Eye (tissue), 1 donor: ENCODE measurements at places on chromosomes 13 and 19.

DNA sequence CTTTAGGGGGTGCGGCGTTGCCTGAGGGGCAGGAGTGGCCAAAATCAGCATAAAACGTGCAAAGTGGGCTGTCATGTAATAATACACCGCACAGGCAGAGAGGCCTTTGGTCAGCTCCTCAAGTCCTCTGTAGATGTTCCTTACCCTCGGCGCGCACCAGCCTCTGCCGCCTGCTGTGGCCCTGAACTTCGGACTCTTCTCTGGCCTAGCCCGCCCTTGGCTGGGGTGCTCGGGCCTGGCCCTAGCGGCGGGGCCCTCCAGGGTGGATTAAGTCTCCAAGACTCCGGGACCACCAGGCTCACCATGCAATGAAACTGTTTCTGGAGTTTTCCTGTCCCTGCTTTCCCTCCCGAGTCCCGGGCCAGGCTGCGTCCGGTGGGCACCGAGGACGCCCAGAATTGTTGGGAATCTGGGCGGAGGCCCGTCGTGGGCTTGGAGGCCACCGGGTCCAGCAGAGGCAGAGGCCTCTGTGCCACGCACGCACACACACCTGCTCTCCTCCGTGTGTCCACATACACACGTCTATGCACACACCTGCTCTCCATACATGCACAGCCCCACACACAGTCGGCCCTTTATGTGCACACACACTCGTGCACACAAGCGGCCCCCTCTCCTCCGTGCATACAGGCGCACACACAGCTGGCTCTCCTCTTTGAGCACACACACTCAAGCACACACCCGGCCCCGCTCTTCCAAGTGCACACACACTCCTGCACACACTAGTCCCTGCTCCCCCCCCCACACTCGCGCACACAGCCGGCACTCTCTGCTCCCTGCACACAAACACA is 1.5 kb upstream of the TFDP1 start:
- no peak for DNase-seq

- DNase-seq: no peak
Measured at GRCh38 chr13:21673539-21673788, 2.6 kb downstream of the FGF9 start.

DNA sequence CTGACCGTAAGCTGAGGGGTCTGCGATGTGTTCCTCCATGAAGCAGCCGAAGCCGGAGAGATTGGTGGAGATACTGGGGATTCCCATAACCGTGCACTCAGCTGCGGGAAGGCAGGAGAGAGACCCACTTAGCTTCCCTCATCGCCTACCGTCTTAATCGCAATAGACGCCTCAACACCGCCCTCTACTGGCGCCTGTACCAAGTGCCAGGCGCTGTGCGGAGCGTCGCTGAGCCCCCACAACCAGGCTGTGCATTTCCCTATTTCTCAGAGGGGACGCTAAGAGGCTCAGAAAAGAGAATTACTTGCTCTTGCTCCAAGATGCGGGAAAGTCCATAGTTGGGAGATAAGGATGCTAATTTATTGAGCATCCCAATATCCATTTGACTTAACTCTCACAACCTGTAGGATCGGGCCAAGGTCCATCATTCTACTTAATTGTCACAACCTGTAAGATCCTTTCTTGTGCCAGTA is 5.8 kb downstream of the FTL start:
- peak; percentile 96 for DNase-seq

DNA sequence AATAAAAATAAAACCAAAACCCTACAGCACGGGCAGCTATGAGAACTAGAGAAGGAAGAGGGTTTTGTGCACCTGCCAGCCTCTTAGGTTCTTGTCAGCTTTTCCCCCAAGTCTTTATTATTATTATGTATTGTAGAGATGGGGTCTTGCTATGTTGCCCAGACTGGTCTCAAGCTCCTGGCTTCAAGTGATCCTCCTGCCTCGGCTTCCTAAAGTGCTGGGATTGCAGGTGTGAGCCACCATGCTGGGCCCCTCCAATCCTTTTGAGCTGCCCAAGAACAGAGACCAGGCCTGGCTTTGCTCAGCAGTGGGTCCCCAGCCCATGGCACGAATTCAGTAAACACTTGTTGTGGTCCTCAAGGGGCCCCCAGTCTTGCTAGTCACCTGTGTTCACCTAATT is 1.5 kb upstream of the NDUFS7 start:
- DNase-seq: no peak

- peak; percentile 1 for DNase-seq
Measured at GRCh38 chr13:91046715-91047327, 300.7 kb upstream of the MIR17HG start.

DNA sequence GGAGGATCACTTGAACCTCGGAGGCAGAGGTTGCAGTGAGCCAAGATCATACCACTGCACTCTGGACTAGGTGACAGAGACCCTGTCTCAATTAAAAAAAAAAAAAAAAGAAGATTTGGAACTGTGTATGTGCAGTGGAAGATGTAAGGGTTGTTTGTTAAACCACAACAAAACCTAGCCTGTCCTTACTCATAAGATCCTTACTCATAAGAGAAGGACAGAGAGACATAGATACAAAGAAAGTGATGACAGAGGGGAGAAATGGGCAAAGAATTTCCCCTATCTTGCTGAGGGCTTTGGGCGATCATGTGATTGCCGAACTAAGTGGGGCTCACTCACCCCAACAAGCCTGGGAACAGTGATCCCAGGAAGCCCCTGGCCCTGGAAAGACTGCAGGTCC is 7.9 kb downstream of the ITPKC start:
- DNase-seq: no peak

DNA sequence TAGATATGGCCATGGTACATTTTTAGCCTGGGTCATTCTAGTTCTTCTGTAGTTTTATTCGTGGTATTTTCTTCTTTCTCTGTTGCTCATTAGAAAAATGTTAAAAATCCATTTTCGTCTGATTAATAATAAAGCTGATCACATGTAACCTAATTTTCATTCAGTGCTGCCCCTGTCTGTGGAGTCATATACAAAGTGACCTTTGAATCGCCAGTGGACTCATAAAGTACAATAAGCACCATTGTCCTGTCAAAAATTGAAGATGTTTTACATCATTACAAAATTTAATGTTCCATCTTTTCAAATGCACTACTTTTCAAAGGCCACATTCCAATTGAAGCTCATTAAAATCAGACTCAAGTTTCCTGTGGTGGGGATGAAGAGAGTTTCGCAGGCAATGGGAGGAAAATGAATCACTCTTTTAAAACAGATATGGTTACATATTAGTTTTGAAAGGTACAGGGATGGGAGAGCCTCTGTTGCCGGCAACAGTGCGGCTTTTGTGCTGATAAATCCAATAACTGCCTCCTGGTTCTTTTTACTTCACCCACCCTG is 205.4 kb downstream of the ZNF536 start:
- DNase-seq: no peak

DNA sequence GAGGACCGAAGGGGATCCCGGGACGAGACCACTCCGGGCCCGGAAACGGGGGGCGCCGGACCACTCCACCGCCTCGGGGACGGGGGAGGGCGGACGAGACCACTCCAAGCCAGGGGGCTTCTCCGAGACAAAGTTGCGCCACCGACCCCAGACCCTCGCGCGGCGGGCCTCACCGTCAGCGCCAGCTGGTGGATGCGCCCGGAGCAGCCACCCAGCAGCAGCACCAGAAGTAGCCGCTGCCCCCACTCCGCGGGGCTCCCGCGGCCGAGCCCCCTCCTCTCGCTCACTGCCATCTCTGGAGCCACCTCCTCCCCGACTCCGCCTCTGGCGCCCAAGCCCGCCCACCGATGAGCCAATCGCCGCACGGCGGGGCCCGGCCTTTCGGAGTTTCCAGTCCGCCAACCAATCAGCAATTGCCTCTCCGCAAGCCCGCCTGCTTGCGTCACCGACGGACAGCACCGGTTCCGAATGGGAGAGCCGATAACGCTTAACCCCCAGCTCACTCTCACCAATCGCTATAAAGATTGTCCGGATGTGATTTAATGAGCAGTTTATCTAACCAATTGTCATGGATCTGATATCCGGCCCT is at the start of gene GPR108:
Gene GPR108 (minus strand): TSS at position 297 of the 589 bp plus-strand sequence. CDS start 4 bp downstream, at position 293.
- DNase-seq: peak; percentile 100

- DNase-seq: no peak
Measured at GRCh38 chr13:30845297-30846214, 60.5 kb upstream of the MEDAG start.

GRCh38 chr13:27425918-27426630 is 1.7 kb downstream of the GTF3A start:
- DNase-seq: peak; percentile 43

- DNase-seq: peak; percentile 63
Measured at GRCh38 chr13:86870444-86870843, 800.7 kb upstream of the SLITRK5 start.

DNA sequence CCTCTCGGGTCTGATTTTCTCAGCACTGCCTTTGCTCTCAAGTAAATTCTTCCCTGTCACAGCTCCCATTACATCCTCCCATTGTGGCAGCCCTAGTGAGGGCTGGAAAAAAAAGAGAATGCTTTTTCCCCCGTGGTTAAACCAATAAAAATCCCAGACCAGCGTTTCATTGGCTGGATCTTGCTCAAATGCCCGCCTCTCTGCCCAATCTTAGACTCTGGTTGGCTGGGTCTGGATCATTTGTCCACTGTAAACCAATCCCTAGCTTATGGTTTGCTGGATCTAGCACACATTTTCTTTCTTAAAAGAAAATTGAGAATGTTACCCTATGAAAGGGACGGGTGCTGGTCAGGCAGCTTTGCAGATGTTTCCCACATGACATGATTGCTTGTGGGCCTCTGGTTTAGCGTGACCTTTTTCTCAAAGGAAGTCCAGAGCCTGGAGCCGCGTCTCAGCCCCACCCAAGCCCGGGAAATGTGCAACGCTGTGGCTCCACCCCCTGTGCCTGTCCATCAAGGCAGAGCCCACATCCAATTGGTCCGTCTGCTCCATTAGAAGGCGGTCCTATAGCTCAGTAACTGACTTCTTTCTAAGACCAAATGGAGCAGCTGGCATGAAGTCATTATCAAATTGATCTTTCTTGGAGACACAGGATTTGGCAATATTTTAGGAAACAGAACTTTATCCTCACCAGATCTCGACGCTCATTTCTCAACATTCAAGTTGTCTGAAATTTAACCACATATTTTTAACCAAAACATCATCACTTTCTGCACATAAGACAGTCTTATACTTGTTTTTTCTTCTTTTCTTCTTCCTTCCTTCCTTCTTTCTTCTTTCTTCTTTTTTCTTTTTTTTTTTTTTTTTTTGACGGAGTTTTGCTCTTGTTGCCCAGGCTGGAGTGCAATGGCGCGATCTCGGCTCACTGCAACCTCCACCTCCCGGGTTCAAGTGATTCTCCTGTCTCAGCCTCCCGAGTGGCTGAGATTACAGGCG is 2.6 kb upstream of the MCEMP1 start:
- DNase-seq: peak; percentile 82

DNA sequence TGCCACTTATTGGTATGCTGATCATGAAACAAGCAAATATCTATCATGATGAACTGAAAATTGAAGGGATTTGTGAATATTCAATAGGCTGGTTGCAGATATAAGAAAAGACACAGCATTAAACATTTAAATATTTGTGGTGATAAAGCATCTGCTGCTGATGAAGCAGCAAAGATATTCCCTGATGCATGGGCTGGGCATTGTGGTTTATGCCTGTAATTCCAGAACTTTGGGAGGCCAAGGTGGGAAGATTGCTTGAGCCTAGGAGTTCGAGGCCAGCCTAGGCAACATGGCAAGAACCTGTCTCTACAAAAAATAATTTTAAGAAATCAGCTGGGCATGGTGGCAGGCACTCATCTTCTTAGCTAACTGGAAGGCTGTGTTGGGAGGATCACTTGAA is 54.5 kb downstream of the GPR180 start:
- no peak for DNase-seq

GRCh38 chr19:4379383-4380253 is 20.7 kb downstream of the SH3GL1 start:
- peak; percentile 26 for DNase-seq

GRCh38 chr13:35741657-35742056 is 265.2 kb upstream of the MAB21L1 start:
- no peak for DNase-seq

GRCh38 chr13:100522618-100523309 is 65.8 kb downstream of the GGACT start:
- DNase-seq: peak; percentile 66

DNA sequence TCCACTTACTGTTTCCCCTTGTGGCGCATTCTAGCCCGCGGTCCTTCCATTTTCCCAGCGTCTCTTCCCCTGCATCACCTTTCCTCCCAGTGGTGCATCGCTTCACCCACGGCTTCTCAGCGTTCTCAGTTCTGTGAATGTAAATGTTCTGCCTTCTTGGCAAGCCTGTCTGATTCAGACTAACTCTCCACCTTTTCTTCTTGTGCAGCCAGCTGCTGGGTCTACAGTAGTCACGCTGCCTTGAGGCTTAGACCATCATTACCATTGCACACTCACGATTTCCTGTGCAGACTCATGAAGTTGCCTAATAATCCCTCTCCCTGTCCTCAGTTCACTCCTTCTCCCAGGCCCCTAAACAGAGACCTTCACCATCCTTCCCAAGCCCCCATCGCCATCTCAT is 75.0 kb downstream of the DHRS12 start:
- DNase-seq: no peak

DNA sequence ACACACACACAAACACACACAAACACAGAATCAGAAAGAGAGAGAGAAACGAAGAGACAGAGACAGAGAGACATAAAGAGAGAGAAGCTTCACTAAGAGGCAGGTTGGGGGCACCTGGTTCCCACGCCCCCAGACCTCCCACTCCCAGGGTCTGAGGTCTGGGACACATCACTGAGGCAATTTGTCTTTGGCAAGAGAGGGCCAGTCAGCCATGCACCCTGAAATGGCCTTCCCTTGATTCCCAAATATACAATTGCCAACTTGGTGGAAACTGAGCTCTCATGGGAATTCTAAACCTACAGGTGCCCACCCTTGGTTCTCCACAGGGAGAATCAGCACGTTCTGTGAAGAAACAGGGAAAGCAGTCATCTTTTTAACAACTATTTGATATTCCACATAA is 79.5 kb downstream of the COL4A1 start:
- DNase-seq: no peak

DNA sequence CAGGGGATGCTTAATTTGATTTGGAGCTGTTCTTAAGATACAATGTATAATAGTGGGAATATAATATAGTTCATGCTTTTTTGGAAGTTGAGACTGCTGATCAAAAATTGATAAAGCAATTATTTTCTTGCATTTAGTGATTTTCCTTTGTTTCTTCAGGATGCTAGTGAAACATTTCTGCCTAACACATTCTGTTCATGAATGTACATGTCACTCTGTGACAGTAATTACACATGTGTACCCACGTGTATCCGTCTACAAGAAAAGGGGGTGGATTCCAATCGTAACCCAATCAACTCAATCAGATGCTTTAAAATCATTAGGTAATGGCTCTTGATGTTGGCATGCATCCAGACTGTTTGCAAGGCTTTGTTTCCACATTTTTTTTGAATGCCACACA is 5.0 kb upstream of the FRY start:
- DNase-seq: peak; percentile 52
